ENCODE measurements at places on chromosomes 16 and 17.

DNA sequence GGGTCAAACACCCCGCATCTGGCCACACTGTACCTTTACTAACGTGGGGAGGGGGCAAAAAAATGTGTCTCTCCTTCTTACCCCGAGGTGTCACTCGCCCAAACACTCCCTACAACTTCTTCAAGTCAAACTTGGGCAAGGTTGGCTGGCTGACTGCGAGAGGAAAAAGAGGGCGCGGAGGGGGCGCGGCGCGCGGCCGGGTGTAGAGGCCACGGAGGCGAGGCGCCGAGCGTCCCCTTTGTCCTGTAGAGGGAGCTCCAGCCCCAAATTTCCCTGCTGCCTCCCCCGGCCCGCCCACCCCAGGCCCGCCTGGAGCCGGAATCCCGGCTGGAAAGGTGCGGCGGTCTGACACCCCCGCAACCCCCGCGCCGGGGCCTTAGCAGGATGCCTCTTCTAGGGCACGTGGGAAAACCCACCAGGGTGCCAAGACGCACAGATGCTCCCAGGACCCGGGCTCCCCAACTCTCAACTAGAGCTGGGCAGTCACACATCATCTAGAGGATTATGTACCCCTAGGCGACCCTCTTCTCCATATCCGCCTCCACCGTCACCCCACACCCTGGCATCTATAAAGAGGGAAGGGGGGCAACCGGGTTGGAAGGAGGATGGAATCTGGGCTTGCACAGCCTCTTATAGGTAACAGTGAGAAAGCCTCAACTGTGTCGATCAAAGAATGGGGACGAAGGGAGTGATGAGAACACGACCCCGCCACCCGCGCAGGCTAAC lies 4.2 kb downstream of the IRX3 start:
- no peak for DNase-seq

- no peak for DNase-seq
Measured at GRCh38 chr17:28046034-28046825, 3.8 kb downstream of the NLK start.

DNA sequence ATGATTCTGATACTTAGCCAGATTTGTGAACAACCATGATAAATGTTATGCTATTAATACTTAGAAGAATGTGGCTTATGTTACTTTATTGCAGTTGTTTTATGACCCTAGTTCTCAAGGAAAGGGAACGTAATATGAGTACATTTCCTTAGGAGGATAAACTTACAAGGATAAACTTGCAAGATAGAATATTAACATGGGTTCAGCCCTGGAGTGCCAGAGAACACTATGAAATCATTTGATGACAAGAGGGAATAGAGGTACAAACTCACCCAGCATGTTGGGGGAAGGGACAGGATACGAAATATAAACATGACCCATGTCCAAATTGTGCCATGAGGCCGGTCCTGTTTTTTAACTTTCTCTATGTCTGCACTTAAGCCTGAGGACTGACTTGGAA lies 13.0 kb upstream of the ABCA5 start:
- DNase-seq = no peak

DNA sequence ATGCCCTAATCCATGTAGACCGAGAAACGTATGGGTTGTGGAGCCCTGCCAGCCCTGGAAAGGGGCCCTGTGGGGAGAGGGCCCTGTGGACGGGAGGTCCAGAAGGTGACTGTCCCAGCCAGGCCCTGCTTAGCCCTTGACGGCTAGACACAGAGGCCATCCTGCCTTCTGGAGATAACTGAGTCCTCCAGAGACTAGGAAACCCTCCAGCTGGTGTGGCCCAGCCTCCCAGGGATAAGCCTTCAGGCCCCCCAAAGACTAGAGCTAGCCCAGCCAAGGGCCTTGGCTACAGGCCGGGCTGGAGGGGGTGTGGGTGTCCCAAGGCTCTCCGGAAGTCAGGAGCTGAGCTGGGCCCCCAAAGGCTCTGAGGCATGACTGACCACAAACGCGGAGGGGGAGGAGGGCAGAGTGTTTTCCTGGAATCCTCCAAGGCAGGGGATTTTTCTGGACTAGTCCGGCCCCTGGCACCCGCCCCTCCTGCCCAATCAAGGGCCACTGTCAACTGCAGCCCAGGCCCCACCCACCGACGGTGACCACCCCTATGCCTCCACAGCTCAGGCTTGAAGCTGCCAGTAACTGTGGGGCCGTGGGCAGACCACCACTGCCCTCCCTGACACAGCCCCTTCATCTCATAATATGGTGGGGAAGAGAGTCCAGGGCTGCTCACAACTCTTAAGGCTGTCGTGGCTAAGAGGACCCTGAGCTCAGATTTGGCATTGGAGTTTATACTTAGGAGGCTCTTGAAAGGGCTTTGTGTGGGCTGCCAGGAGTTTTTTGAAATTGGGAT lies 885 bp upstream of the VASN start:
- no peak for DNase-seq

DNA sequence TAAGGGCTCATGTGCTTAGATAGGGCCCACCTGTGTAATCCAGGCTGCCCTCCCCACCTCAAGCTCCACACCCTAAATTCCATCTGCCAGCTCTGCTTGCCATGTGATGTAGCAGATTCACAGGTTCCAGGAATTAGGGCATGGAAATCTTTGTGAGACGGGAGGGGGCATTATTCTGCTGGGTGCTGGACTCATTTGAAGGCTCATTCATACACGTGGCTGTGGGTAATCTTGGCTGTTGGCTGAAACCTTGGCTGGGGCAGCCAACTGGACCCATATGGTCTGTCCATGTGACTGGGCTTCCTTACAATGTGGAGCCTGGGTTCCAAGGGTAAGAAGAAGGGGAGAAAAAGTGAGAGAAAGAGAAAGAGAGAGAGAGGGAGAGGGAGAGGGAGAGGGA lies 115.1 kb downstream of the CYLD start:
- peak; percentile 10 for DNase-seq

GRCh38 chr16:1579214-1579613 lies 32.7 kb downstream of the IFT140 start:
- no peak for DNase-seq

- DNase-seq = no peak
Measured at GRCh38 chr17:57970710-57971109, 15.5 kb upstream of the CUEDC1 start.

DNA sequence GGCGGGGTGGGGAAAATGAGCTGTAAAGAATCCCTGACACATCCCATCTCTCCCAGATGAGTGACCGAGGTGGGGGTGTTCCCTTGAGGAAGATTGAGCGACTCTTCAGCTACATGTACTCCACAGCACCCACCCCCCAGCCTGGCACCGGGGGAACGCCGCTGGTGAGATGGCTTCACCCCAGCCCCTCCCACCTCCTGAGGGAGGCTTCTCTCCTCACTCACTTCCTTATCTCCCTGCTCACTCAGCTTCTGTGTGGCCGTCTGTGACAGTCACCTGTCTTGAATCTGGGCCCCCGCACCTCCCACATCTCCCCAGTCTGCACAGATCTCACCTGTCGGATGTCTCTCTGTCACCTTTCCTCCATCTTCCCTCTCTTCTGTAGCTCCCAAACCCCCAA lies 13.4 kb downstream of the PDK2 start:
- no peak for DNase-seq

GRCh38 chr16:24972608-24973220 lies 42.5 kb downstream of the ARHGAP17 start:
- DNase-seq = no peak

- DNase-seq = no peak
Measured at GRCh38 chr16:55699616-55700015, 43.8 kb downstream of the SLC6A2 start.

DNA sequence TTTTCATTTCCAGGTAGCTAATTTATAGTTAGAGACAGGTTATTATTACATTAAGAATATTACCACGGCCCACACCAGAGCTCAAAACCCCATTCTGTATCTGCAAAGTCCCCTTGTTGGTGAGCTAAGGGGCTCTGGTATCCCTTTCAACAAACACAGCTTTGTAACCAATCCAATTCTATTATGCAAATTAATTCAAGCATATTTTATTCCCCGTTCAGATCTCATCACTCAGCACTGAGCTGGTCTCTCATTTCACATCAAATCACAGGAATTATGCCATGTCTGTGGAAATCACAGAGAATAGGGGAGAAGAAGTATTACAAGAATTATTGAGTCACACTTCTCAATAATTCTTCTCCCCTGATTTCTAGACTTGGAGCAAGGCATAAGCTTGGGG lies 111.7 kb downstream of the CDH11 start:
- DNase-seq = no peak

GRCh38 chr16:2058420-2058819 lies 10.6 kb downstream of the TSC2 start:
- DNase-seq = no peak

DNA sequence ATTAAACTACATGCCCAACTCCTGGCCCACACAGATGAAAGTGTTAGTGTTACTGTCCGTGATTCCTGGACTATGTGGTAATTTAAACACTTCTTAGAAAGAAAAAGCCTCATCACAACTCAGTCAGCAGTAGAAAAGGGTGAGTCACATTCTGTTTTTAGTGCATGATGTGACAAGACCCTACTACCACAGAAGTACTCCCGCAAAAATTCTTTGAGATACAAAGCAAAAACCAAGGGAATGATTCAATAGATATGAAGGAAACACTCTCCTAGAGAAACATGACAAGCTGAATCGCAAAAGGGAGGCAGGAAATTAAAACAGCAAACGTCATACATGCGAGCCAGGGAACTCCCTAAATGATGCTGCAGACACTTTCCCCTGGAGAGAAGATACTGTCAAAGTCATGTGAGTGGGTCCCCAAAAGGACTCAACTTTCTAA lies 14.4 kb downstream of the SNN start:
- no peak for DNase-seq

DNA sequence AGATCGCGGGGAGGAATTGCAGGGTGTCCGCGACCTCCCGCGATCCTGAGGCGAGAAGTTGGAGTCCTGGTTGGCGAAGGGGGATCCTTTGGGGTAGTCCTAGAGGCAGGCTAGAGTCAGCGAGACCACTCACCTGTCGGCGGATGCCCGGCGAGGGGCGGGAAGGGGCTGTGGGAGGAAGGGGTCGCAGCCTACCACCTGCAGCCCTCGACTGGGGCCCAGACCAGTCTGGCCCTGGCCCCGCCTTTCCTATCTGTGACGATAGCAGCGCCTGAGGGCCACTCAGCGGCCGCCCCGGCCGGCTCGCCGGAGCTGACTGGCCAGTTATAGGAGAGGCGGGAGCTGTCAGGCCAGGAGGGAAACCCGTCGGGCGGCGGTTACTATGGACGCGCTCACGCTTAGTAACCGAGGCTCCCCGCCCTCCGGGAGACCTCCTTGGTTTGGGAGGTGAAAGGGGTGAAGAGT lies at the start of gene TEKT3:
Gene TEKT3, minus strand, starts transcription at position 213 of the 465 bp plus-strand sequence. CDS start 10,012 bp downstream, outside the sequence.
- DNase-seq = peak; percentile 94

DNA sequence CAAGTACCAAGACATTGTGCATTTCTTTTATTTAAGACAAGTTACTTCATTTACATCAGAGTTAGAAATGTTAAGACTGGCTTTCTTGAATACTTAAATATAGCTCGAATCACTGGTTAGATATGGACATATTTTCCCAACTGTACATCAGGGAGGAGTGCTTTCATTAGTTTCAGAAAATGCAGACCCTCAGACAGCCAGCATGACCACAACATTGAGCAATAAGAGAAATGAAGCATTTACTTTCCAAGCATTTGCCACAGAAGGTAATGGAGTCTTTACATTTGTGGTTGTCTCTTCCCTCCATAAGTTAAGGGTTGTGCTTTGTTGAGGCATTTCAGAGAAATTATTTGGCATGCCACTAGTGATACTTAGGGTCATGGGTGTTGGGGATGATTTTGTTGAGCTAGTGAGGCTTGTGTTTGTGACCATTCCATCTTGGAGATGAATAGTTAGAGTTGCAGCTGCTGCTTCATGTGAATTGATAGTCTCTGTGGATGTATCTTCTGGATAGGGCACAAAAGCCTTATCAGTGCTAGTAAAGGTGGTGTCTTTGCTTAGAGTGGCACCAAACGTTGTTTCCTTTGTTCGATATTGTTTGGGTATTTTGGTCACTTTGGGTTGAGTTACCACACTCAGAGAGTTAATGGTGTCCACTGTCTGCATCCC lies 2.1 kb downstream of the OMG start:
- DNase-seq = no peak

- no peak for DNase-seq
Measured at GRCh38 chr16:7013990-7014389, 318.7 kb upstream of the RBFOX1 start.

GRCh38 chr16:57485916-57486857 lies at the start of gene DOK4:
DOK4 (minus strand) TSS chr16:57486493; CDS start chr16:57479507, 6,986 bp downstream.
- peak; percentile 91 for DNase-seq

DNA sequence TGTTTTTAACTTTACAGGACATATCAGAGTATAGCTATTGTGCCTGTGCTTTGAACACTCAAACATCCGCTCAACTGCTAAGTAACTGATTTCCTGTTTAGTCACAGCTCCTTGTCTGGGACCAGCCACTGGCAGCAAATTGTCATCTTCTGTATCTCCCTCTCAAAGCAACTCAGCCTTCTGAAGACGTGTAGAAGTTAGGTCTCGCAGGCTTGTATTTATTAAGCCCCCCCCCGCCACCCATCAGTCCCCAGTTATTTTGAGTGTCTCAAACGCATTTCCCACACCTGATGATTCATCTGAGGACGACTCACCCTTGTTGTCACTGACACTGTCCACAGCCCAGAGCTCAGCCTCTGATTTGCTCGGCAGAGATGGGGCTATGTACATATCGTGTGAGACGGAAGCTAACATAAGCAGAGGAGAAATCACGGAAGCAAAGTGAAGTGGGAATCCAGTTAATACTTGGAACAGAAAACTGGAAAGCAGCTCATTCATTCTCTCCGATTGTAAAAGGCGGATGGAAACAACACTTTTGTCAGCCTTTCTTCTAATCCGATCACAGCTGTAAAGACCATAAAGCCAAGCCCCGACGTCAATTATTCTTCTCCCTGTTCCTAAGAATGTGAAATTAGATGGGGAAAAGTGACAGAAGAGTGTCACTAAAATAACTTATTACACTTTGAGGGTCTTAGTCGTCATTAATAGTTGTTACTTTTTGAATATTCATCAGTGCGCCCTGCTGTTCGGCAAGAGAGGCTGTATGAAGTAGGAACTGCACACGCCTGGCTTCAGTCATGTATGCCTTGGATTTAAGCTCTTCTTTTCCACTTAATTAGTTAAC lies 64.2 kb downstream of the PITPNC1 start:
- no peak for DNase-seq

DNA sequence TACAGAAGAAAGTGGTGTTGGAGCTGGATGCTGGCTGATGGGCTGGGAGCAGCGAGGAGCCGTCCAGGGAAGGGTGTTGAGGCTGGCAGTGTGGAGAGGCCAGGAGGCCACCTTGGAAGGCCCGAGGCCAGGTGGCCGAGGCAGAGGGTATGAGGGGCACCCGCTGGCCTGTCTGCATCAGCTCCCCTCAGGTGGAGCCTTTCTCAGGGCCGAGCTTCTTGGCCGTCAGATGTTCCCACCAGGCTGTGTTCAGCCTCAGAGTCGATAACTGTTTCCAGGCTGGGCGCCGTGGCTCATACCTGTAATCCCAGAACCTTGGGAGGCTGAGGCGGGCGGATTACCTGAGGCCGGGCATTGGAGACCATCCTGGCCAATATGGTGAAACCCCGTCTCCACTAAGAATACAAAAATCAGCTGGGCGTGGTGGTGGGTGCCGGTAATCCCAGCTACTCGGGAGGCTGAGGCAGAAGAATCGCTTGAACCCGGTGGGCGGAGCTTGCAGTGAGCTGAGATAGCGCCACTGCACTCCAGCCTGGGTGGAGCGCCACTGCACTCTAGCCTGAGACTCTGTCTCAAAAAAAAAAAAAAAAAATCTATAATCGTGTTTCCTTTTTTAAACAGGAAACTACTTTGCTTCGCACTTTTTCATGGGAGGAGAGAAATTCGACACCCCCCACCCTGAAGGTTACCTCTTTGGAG lies 25.3 kb downstream of the MGRN1 start:
- peak; percentile 41 for DNase-seq
